ENCODE measurements at places on chromosomes 4 and X.

DNA sequence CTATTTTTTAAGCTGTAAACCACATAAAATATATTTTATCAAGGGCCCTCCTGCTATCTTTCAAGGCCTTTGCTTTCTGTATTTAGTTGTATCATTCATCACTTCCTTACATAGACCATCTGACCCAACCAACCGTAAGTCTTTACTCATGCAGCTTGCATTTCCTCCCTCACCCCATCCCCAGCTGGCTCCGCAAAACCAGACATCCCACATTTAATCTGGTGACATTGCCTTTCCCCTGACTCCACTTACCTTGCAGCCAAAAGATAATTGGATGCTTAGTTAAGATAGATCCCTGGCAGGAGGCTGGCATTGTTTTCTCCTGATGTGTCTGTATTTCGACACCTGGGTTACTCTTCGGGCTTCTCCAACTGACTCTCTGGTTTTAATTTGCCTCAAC is 183.7 kb upstream of the LDB2 start:
- DNase-seq, result no peak

- no peak for DNase-seq
Measured at GRCh38 chrX:1330605-1331004, 6.0 kb upstream of the IL3RA start.

GRCh38 chrX:136214551-136214950 is 36.6 kb downstream of the MAP7D3 start:
- DNase-seq, result no peak

- DNase-seq, result no peak
Measured at GRCh38 chr4:107863850-107864371, 39.2 kb downstream of the SGMS2 start.
